ENCODE measurements at places on chromosomes 16 and 17.

GRCh38 chr17:77205396-77206125 lies 64.8 kb downstream of the SEC14L1 start:
- DNase-seq: no peak

GRCh38 chr17:82228842-82229697 lies at the start of gene SLC16A3:
TSS of gene SLC16A3 (plus strand) at chr17:82229042. CDS start at chr17:82236009, 6,967 bp downstream.
- DNase-seq: no peak

- no peak for DNase-seq
Measured at GRCh38 chr16:75198135-75198600, 8.8 kb downstream of the CTRB2 start.

DNA sequence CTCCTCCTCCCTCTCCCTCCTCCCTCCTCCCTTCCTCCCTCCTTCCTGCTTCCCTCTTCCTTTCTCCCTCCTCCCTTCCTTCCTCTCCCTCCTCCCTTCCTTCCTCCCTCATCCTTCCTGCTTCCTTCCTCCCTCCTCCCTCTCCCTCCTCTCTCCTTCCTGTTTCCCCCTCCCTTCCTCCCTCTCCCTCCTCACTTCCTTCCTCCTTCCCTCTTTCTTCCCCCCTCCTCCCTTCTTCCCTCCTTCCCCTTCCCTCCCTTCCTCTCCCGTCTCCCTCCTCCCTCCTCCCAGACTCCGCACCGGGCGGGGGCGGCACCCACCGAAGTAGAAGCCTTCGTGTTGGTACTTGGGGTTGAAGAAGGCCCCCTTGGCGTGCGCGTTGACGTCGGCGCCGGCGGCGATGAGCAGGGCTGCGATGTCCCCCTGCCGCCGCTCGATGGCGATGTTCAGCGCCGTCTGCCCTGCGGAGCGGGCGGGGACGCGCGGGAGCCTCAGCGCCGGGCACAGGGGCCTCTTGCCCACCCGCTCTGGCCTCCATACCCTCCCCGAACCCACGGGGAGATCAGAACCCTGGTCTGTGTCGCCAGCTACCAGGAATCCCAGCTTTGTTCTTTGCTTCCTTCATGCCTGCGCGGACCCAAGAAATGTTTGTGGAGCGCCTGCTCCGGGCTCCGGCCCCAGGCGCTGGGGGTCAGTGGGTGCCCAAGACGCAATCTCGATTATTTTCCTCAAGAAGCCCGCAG lies 22.2 kb downstream of the TRPV3 start:
- DNase-seq: no peak

- DNase-seq: peak; percentile 50
Measured at GRCh38 chr16:28494121-28494851, at the start of gene APOBR. TSS of gene APOBR (plus strand) at chr16:28494643. CDS start at chr16:28494682, 39 bp downstream.

DNA sequence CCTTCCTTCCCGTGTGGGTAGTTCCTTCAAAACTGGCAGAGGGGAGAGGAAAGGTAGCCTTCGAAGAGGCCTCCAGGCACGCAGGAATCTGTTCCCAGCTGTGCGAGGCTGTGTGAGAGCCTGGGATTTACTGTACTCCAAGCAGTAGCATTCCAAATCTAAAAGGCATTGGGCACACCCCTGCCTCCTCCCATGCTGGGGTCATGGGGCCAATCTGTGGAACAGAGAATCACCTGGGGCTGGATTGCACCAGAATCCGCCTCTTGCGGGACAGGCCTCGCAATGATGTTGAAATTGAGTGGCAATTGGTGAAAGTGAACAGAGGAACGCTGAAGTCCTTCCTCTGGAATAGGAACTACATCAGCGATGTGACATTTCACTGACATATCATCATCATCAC lies 72.5 kb upstream of the IRX3 start:
- DNase-seq: no peak

GRCh38 chr16:15031179-15031578 lies 24.7 kb downstream of the NTAN1 start:
- DNase-seq: no peak

GRCh38 chr16:23950898-23951297 lies 115.1 kb downstream of the PRKCB start:
- DNase-seq: no peak

- DNase-seq: no peak
Measured at GRCh38 chr17:61833536-61834193, 29.7 kb downstream of the BRIP1 start.

- no peak for DNase-seq
Measured at GRCh38 chr16:66511602-66512271, 38.2 kb downstream of the TK2 start.

DNA sequence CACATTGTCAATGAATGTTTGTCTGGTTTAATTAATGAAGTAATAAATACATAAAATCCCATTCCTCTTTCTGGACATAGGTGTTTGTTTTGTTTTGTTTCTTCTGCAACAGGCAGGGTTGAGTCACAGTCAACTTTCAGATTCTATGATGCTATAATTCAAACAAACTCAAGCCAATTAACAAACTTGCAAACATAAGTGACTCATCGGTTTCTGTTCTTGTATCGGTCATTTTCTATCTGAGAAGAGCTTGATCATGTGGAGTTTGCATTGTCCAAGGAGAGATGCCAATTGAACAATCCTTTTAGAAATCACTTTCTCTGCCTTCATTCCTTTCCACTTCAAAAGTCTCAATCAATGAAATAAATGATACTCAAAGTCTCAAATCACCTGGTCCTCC lies 294.2 kb upstream of the C16orf82 start:
- no peak for DNase-seq

All from activated naive CD4-positive, alpha-beta T cell (primary cell).